ENCODE measurements at places on chromosomes 16 and 17. TPM values are rescaled to one million over a fixed set of nuclear protein-coding genes. Genes with fewer than 3 reads are reported as not detected.

DNA sequence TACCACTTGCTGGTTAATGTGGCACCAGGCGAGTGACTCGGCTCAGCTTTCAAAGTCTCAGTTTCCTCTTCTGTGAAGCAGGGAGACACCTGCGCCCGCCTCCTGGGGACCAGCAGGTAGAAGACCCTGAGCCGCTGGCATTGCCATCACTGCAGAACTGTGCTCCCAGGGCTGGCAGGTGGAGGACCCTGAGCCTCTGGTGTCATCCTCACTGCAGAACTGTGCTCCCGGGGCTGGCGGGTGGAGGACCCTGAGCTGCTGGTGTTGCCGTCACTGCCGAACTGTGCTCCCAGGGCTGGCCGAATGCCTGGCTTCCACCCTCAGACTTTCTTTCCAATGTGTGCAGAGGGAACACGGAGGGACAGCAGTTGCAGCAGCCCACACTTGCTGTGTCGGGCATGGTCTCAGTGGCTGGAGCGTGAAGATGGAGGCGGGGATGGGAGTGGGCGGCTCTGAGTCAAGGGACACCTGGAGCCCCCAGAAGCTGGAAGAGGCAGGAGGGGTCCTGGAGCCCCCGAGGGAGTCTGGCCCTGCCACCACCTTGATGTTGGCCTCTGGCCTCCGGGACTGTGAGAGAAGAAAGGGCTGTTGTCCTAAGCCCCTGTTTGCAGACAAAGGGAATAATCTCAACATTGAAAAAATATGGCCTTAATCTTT lies 75.8 kb upstream of the METTL9 start:
- DNase-seq = peak; percentile 89

- DNase-seq = no peak
Measured at GRCh38 chr17:72119873-72120641, 763 bp upstream of the SOX9 start.

- DNase-seq = no peak
Measured at GRCh38 chr16:65410801-65411200, 288.9 kb upstream of the CDH11 start.

- peak; percentile 92 for DNase-seq
Measured at GRCh38 chr17:1491443-1492248, 840 bp downstream of the MYO1C start.

DNA sequence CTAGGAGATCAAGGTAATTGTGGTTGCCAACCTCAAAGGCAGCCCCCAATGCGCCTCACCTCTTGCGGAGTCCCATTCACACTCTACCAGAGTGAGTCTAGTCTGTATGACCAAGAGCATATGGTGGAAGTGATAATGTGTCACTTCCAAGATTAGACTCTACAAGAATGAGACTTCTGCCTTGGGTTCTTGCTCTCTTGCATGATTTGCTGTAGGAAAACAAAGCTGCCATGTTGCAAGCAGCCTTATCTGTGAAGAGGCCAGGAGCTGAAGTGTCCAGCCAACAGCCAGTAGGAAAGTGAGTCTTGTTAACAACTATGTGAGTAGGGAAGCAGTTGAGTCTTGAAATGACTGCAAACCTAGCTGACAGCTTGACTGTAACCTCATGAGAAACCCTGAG lies 3.4 kb downstream of the TERF2 start:
- no peak for DNase-seq

DNA sequence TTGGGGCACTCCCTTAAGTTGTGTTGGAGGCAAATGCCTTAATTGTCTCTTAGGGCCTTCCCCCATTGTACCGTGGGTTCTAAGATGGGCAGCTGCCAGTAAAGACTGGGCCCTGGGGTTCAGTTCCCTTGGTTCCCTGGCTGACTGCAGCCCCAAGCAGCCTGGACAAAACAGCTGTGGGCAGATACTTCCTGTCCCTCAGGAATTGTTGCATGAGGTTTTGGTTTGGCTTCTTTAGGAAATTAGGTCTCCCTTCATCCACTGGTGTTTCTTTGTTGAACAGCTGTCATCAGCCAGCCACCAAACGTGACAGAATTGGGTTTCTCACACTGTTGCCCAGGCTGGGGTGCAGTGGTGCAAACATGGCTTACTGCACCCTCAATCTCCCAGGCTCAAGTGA lies 42.0 kb upstream of the ETV4 start:
- no peak for DNase-seq

GRCh38 chr16:73057291-73058210 lies 9.6 kb upstream of the ZFHX3 start:
- no peak for DNase-seq

DNA sequence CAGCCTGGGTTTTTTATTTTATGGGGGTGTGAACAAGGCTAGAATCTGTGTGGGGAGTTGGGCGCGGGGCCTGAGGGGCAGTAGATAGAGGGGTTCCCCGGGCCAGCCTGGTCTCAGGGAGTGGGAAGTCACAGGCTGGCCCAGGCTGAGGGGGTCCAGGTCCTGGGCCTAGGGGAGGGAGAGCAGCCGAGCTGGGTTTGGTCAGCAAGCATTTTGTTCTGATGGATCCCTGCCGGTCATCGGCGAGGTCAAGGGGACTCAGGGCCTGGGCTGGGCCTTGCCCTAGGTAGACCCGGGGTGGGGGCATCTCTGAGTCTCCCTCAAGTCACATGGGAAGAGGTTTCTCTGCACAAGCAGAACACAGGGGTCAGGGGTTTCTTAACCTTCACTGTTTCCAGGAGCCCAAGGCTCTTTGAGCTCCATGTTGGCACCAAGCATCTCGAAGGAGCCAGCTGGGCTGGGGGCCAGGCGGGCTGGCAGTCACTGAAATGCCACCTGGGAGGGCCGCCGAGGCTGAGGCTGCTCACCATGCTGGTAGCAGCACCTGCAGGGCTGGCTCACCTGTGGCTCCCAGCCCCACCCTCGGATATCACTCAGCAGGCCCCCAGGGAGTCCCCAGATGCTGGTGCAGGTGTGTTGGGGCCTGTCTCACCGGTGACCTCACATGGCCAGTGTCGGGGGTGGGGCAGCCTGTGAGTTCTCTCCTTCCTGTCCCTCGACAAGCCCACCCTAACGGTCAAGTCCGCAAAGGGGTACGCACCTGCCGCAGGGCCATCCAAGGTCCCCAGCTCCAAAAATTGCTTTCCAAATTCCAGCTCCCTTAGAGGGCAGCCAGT lies 41.0 kb downstream of the SLC7A5 start:
- DNase-seq = no peak

- no peak for DNase-seq
Measured at GRCh38 chr17:5541610-5542202, 42.6 kb downstream of the NLRP1 start.

- no peak for DNase-seq
Measured at GRCh38 chr16:23557779-23558702, 514 bp downstream of the UBFD1 start.

- no peak for DNase-seq
Measured at GRCh38 chr16:74888888-74889287, 96.0 kb downstream of the WDR59 start.

- DNase-seq = no peak
Measured at GRCh38 chr17:35738519-35739133, 7.2 kb downstream of the RASL10B start.

DNA sequence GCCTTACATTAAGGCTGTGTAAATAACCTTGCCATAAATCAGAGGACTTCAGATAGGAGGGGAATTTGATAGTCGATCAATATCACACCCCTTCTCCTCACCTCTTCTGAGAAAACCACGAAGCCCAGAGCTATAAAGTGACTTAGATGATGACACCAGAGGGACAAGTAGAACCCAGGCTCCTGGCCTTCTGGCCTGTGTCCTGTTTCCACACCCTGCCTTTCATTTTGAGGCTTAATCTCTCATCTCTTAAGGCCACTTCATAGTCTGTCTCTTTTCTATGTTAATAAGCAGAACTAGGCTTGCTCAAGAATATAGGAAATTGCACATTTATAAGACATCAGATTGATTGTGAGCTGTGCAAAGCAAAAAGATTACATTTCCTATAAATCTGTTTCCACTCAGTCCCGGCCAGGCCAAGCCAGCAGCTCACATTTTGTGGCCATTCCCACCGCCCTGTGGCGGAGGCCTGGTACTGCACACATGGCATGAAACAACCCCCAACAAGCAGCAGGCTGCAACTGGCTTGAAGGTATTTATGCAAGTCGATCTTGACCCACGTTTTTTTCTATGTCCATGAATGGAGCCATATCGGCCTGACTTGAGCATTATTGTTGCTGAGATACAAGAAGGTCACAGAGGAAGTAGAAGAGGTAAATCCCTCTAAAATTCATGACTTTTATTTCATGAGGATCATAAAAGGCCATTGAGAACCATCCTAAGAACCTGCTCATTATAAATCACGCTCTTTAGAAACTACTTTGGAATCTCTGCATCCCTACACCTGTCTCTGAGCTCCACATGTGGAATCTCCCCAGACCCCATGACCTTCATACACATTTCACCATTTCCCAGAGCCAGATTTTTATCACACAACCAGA lies 93.7 kb downstream of the PMP22 start:
- no peak for DNase-seq

DNA sequence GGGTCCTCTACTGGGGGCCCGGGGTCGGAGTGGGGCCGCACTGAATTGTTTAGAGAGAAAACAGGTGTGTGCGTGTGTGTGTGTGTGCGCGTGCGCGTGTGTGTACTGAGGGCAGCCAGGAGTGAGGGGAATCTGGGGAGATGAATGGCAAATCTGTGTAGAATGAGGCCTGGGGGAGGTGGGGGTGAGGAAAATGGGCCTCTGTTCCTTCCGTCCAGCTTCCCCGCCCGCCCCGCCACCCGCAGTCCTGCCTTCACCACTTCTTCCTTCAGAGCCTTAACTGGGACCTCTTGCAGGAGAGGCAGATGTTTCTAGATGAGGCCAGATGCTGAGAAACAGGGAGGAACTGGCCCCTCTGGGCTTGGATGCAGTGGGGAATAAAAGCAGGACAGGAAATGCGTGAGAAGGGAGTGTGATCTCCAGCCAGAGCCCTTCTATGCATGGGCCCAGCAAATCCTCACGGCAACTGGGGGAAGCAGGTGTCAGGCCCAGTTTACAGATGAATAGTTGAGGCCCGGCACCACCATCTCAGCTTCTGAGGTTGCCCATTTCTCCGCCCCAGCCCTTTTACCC lies 29.7 kb upstream of the NGFR start:
- no peak for DNase-seq

DNA sequence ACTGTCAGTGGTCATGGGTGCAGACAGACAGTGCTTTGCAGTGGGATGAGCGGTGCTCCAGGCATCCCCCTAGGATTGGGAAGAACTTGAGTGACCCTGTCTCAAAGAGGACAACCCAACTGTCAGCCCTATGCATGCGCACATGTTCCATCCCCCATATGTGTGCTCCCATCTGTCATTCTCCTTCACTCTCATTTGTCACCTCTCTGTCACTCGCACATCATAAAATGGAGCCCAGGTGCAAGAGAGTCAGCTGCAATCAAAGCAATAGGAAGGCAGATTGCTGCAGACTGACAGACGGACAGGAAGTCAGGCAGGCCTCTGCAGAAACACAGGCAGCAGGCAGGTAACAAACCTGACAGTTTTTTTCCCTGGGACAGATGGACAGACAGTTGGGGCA lies 101.8 kb upstream of the CCL1 start:
- no peak for DNase-seq

DNA sequence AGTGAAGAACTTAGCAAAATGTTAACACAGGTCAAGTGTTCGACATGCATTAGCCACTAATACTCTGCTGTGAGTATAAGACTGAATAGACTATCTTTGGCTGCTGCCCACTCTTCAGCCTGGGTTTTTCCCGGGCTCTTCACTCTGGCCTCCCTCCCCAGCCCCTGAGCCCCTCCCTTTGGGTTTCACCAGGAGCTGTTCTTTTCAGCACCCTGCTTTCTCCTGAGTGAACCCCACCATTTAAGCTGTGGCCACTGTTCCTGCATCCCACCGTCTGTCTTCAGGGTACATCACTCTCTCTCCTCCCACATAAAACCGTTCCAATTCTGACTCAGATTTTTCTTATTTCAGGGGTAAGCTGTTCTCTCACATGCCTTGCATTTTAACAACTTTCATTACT lies 92.0 kb upstream of the ASIC2 start:
- DNase-seq = no peak

TEKT5 gene
- not detected for total RNA-seq

TOB1 gene
- 74.4 TPM for total RNA-seq

ACSM2A gene
- total RNA-seq = not detected

NAGPA gene
- total RNA-seq = 9.8 TPM

RFWD3 gene
- total RNA-seq = 36.3 TPM

KRT14 gene
- total RNA-seq = 1,546 TPM

TBC1D28 gene
- total RNA-seq = not detected

TMEM114 gene
- total RNA-seq = not detected

All from vagina (tissue), 2 donors.